Vein endothelial cell (primary cell): ENCODE measurements at places on chromosomes 1 and 21. TPM values are rescaled to one million over a fixed set of nuclear protein-coding genes. Genes with fewer than 3 reads are reported as not detected.

Gene SH2D2A
- 0.33 TPM in 1 of 2 replicates, not detected in the other for total RNA-seq

Gene KCNA3
- total RNA-seq, result not detected in 2 replicates

Gene TMPRSS3
- total RNA-seq, result not detected in 2 replicates

Gene REN
- total RNA-seq, result 0.10 and 0.33 TPM in 2 replicates
